ENCODE measurements at places on chromosomes 16 and 17.

DNA sequence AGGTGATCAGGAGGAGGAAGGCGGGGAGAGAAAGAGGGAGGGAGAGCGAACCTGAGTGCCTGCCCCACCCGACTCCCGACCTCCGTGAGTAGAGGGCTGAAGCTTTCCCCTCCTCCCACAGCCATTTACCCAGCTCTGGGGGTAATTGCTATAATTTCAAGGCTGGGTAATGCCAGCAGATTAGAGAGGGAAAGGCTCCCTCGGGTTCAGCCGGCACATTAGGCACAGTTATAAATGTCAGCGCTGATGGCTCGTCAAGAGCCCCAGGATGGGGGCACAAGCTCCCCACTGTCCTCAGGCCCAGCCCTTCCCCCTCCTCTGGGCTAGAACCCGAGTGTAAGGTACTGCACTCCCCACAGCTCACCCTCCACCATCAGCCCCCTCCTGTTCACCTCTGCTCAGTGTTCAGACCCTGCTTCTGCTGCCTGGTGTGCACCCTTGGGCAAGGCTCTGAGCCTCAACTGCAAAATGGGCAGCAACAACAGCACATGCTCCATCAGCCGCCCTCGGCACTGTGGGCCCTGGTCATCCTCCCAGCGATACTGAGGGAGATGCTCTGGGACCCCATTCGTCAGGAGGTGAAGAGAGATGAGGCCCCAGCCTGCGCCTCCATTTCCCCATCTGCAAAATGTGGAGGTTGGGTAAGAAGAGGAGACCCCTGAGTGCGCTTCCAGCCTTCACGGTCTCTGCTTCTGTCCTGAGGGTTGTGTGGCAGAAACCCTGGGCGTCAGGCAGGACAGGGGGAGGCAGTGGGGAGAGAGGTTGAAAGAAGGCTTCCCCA, 77.2 kb downstream of the NT5M start:
- H3K4me1 ChIP-seq: no peaks in the 10 kb centered on the region
- peaks cover 5% of the 10 kb centered on the region for H3K27me3 ChIP-seq
- no peak for DNase-seq
- H3K36me3 ChIP-seq: no peaks in the 10 kb centered on the region

- H3K4me1 ChIP-seq: no peaks in the 10 kb centered on the region
- H3K27me3 ChIP-seq: no peaks in the 10 kb centered on the region
- H3K36me3 ChIP-seq: peaks cover 17% of the 10 kb centered on the region
- no peak overlapping the region for H3K4me3 ChIP-seq
- no peak overlapping the region for H3K27ac ChIP-seq
Measured at GRCh38 chr16:23105309-23105708, 43.9 kb downstream of the USP31 start.

DNA sequence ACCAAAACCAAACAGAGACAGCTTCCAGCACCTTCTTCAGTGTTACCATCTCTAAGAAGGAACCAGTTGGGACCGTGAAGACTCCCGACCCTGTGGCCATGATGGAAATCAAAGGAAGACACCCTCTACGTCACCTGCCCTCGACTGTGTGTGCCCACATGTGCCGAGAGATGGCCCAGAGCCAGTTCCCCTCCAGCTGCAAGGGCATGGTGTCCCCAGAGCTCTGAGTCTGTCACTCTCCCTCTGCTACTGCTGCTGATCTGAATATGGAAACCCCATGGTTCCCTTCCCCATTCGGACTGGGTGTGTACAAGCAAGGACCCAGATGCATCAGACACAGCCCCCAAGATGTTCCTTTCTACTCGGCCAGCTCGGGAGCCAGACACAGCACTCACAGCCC, 76.4 kb downstream of the SOCS1 start:
- peaks cover 6% of the 10 kb centered on the region for H3K36me3 ChIP-seq
- H3K27ac ChIP-seq: no peak overlapping the region
- DNase-seq: no peak
- H3K4me1 ChIP-seq: peaks cover 12% of the 10 kb centered on the region
- H3K27me3 ChIP-seq: peaks cover 2% of the 10 kb centered on the region
- no peak overlapping the region for H3K4me3 ChIP-seq

GRCh38 chr16:85570213-85570734, 42.8 kb upstream of the GSE1 start:
- H3K27ac ChIP-seq: peak overlapping the region; percentile 98
- peak; percentile 51 for DNase-seq
- peaks cover 37% of the 10 kb centered on the region for H3K27me3 ChIP-seq
- no peaks in the 10 kb centered on the region for H3K36me3 ChIP-seq

GRCh38 chr16:66427036-66427860, at the start of gene BEAN1:
Gene BEAN1 (plus strand): TSS chr16:66427295. CDS start chr16:66437677, 10,382 bp downstream.
- H3K4me1 ChIP-seq: no peaks in the 10 kb centered on the region
- H3K4me3 ChIP-seq: peak within 1 kb of the TSS; percentile 23
- H3K27ac ChIP-seq: no peak within 1 kb of the TSS
- DNase-seq: no peak
- no peaks in the 10 kb centered on the region for H3K36me3 ChIP-seq

GRCh38 chr17:42068979-42069378, 18.6 kb upstream of the C17orf113 start:
- no peak overlapping the region for H3K27ac ChIP-seq
- no peak for DNase-seq
- no peak overlapping the region for H3K4me3 ChIP-seq
- H3K4me1 ChIP-seq: peaks cover 7% of the 10 kb centered on the region
- peaks cover 5% of the 10 kb centered on the region for H3K27me3 ChIP-seq

DNA sequence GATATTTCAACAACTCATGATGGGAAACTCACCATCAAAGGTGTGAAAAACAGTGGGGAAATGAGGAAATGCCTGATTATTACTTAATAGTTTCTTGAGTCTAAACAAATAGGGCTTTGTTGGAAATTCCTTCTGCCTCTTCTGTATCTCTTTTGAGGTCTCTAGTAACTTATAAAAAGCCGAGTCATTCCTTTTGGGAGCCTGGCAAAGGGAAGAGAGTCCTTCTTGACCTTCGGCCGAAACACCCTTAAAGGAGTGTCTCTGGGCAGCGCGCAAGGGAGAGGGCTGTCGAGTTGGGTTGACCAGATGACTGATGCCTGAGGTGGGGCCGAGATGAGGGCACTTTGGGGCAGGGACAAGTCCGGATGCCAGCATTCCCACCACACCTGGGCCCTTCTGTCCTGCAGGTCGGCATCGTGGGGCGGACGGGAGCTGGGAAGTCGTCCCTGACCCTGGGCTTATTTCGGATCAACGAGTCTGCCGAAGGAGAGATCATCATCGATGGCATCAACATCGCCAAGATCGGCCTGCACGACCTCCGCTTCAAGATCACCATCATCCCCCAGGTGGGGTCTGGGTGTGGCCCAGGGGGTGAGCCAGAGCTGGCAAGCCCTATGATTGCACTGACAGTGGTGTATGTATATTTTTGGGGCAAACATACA, 89.2 kb downstream of the ABCC6 start:
- no peak overlapping the region for H3K4me3 ChIP-seq
- H3K27me3 ChIP-seq: no peaks in the 10 kb centered on the region
- H3K36me3 ChIP-seq: peaks cover 33% of the 10 kb centered on the region
- H3K27ac ChIP-seq: no peak overlapping the region

GRCh38 chr17:78899361-78900260, 3.4 kb downstream of the CEP295NL start:
- DNase-seq: no peak
- no peak overlapping the region for H3K27ac ChIP-seq
- no peak overlapping the region for H3K4me3 ChIP-seq
- no peaks in the 10 kb centered on the region for H3K36me3 ChIP-seq
- no peaks in the 10 kb centered on the region for H3K4me1 ChIP-seq

- H3K4me1 ChIP-seq: no peaks in the 10 kb centered on the region
- H3K27me3 ChIP-seq: no peaks in the 10 kb centered on the region
- peaks cover 4% of the 10 kb centered on the region for H3K36me3 ChIP-seq
Measured at GRCh38 chr17:72667096-72668063, 425.1 kb downstream of the SLC39A11 start.

Measured in immature natural killer cell (primary cell).